ENCODE measurements at places on chromosomes 13 and 19.

DNA sequence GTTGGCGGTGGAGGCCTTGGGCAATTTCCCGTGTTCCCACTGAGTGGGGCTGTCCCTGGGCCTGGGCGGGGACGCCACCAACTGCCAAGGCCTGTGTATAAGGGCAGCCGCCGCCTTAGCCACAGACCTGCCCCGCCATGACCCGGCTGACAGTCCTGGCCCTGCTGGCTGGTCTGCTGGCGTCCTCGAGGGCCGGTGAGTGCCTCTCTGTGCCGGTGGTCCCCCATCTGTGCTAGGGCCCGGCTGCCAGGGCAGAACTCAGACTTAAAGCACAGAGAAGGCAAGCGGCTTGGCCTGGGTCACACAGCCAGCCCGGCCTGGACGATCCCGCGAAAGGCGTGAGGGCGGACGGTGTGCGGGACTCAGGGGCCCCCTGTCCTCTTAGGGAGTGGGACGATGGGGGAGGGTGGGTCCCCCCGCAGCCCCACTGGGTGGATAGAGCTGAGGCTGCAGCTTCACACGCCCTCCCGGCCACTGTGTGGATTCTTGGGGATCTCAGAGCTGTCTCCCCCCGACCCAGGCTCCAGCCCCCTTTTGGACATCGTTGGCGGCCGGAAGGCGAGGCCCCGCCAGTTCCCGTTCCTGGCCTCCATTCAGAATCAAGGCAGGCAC lies at the start of gene AZU1:
TSS of gene AZU1 (plus strand) at position 128 of the 612 bp plus-strand sequence. CDS start at position 138, 10 bp downstream.
- DNase-seq = no peak

DNA sequence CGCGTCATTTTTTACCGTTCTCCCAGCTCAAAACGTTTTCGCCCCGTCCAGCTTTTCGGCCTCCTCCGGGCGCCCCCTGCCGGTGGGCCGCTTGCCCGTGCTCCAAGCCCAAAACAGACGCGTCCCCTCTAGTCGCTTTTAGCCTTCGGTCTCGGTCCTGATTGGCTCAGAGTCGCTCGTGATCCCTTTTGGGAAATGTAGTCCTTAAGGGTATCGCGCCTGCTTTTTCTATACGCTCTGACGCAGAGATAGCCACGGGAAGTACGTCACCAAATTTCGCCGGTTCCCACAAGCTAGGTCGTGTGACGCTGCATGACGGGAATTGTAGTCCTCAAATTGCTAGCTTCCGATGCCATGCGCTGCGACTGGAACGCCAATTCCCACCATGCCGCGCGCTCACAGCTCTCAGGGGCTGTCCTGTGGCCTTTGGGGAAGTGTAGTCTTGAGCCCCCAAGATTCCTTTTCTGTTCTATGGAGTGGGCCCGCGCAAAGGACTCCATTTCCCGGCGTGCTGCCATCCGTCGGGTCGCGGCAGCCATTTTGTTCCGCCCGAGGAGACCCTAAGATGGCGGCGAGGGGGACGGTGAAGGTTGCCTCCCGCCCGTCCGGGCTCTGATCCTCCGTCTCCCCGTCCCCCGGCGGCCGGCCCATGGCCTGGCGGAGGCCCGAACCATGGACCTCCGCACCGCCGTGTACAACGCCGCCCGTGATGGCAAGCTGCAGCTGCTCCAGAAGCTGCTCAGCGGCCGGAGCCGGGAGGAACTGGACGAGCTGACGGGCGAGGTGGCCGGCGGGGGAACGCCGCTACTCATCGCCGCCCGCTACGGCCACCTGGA lies at the start of gene FEM1A:
TSS of gene FEM1A (plus strand) at position 552 of the 836 bp plus-strand sequence. CDS start at position 673, 121 bp downstream.
- DNase-seq = peak; percentile 96

DNA sequence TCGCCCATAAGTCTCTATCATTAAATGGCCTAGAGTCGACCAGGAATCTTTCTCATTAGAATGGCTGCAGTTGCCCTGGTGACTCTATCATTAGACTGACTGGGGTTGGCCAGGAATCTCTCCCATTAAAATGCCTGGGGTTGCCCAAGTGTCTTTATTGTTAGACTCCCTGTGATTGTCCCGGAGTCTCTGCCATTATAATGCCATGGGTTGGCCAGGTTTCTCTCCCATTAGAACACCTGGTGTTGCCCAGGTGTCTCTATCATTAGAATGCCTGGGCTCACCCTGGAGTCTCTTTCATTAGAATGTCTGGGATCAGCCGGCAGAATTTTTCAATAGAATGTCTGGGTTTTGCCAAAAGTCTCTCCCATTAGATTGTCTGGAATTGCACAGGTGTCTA lies 1459.3 kb downstream of the UQCRFS1 start:
- DNase-seq = no peak

GRCh38 chr19:39003188-39003587 lies 27.6 kb upstream of the FBXO17 start:
- DNase-seq = no peak

- no peak for DNase-seq
These were observed 133.6 kb upstream of the MYO16 start for GRCh38 chr13:108495646-108496361.

DNA sequence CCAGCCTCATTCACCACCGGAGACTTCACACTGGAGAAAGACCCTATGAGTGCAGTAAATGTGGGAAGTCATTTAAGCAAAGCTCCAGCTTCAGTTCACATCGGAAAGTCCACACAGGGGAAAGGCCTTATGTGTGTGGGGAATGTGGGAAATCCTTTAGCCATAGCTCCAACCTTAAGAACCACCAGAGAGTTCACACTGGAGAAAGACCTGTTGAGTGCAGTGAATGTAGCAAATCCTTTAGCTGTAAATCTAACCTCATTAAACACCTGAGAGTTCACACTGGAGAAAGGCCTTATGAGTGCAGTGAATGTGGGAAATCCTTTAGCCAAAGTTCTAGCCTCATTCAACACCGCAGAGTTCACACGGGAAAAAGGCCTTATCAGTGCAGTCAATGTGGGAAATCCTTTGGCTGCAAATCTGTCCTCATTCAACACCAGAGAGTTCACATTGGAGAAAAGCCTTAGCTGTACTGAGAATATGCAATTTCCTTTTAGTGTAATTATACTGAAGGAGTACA lies 8.8 kb downstream of the ZNF211 start:
- no peak for DNase-seq

GRCh38 chr19:8265872-8266271 lies 42.3 kb downstream of the CD320 start:
- no peak for DNase-seq

DNA sequence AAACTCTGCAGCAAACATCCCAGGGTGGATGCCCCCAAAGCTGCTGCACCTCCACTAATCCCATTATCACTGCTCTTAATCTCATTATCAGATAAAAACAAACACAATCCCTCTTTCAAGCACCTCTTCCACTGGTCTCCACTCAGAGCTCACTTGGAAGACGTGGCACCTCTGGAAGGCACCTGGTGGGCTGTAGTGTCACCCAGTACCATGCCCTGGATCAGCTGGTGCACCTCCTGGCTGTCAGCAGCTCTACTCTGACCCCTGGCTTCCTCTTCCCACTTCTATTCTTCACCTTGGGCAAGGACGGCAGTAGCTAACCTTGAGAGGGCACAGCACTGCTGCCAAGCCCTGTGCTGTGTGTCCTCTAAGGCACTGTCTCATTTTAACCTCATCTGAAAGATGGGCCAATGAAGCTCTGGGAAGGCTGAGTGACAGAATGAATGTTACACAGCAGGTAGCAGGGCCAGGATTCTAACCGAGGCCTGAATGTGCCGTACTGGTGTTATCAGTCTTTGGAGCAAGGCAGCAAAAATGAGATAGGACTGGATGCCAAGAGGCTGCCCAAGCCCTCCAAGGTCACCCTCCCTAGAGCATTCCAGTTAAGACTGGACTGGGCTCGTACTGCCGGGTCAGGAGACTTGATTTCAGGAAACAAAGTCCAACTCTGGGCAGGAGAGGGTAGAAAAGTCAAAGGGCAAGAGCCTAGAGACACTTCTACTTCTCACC lies 7.4 kb downstream of the BRD4 start:
- DNase-seq = no peak

DNA sequence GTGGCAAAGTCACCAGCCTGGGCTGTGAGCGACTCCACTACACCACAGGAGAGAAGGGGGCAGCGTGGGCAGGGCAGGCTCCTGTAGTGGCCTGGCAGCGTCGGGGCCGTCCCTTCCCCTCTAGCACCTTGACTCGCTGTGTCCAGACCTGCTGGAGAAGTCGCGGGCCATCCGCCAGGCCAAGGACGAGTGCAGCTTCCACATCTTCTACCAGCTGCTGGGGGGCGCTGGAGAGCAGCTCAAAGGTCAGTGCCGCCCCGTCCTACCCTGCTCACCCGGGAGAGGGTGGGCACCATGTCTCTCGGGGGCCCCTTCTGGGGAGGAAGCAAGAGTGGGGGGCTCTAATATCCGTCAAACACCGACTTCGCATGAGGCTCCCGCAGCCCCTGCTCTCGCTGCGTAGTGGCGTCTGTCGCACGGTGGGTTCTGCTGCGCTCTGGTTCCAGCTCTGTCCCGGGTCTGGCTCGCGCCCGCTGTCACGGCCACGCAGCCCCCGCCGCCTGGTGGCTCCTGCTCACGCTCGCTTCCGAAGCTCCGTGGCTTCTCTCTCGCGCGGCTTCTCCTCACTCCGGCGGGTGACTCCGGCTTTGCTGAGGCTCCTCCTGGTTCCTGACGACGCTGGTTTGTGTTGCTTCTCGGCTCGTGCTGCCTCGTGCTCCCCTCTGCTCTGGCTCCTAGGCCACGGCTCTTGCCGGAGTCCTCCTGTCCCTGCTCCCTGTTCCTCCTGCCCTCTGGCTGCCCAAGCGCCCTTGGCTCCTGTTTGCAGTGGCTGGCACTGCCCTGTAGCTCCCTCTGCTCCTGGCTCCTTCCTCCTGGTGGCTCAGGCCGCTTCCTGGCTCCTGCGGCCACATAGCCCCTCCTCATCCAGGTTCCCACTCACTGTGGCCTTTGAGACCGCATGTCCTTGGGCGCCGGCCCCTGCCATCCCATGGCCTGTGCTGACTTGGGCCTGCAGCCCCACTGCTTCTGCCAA lies 27.2 kb downstream of the MYH14 start:
- no peak for DNase-seq

- DNase-seq = no peak
These were observed 1.5 kb downstream of the CEBPA start for GRCh38 chr19:33300894-33301143.

DNA sequence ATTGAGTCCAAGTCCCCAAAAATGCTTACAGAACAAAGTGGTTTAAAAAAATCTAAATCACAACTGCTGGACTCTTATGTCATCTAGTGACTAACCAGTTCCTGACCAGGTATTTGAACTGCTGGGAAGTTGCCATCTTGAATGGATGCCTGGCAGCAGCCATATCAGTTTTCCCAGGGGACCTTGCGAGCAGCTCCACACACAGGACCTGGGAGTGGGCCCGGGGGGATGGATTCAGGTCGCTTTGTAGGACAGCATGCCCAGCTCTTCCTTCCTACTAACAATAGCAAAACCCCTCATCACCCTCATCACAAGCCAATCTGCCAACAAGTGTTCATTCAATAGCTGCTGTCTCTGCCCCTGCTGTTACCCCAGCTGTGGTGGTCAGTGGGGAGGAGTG lies 65.3 kb downstream of the KCTD15 start:
- no peak for DNase-seq

DNA sequence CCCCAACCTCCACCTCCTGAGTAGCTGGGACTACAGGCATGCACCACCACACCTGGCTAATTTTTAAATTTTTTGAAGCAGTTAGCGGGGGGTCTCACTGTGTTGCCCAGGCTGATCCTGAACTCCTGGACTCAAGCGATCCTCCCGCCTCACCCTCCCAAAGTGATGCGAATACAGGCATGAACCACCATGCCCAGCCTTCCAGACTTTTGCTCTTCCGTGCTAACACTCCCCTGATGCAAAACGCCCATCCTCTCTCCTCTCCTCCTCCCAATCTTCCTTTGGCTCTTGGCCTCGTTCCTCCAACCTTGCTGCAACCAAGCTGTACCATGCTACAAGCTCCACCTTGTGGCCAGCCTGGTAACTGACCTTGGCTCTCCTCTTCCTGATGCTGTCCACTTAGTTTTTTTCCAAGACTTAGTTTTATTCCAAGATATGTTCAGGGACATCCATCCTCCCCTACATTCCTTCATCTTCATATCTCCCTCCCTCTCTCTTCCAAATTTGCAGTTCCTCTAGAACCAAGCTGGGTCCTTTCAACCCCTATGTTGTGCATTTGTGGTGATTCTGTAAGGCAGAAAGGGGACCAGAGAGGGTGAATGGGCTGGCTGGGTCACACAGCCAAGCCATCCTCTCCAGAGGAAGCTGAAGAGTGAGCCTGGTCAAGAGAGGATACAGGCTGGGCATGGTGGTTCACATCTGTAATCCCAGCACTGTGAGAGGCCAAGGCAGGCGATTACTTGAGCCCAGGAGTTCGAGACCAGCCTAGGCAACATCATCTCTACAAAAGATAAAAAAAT lies 32.8 kb downstream of the TINCR start:
- no peak for DNase-seq

- DNase-seq = no peak
These were observed 9.5 kb downstream of the ARRDC2 start for GRCh38 chr19:18017275-18018083.

- peak; percentile 60 for DNase-seq
These were observed 5.7 kb downstream of the HOOK2 start for GRCh38 chr19:12769689-12770088.

- DNase-seq = no peak
These were observed 65.9 kb upstream of the KLF12 start for GRCh38 chr13:74200081-74200480.

- no peak for DNase-seq
These were observed 3.2 kb downstream of the EHD2 start for GRCh38 chr19:47716270-47716937.

GRCh38 chr13:99124794-99125316 lies 75.8 kb upstream of the UBAC2 start:
- DNase-seq = no peak

- DNase-seq = no peak
These were observed 4.7 kb upstream of the CYP2A13 start for GRCh38 chr19:41083516-41083915.

DNA sequence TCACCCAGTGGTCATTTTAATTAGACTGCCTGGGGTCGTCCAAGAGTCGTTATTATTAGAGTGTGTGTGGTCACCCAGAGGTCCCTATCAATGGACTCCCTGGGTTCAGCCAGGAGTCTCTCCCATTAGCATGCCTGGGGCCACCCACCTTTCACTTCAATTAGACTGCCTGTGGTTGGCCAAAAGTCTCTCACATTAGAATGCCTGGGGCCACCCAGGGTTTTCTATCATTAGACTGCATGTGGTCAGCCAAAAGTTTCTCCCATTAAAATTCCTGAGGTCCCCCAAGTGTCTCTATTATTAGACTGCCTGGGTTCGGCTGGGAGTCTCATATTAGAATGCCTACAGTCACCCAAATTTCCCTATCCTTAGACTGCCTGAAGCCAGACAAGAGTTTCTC lies 1472.6 kb downstream of the UQCRFS1 start:
- DNase-seq = no peak
